ENCODE measurements at places on chromosomes 12 and 14. TPM values are rescaled to one million over a fixed set of nuclear protein-coding genes. Genes with fewer than 3 reads are reported as not detected.

Gene LBHD2
- not detected for total RNA-seq

Gene PLD4
- 0.07 TPM for total RNA-seq

Gene PIANP
- total RNA-seq: 8.2 TPM

Gene ITGA5
- 20.8 TPM for total RNA-seq

Gene KRT8
- 429 TPM for total RNA-seq

Gene ZC2HC1C
- 1.3 TPM for total RNA-seq

Gene MSRB3
- total RNA-seq: 0.85 TPM

Gene GALNT16
- total RNA-seq: 3.0 TPM

Gene TBC1D30
- total RNA-seq: 2.3 TPM

Gene LMBR1L
- 53.1 TPM for total RNA-seq

Gene LRRK2
- 0.23 TPM for total RNA-seq

Gene PTPRO
- 0.57 TPM for total RNA-seq

Gene CLEC4C
- 0.50 TPM for total RNA-seq

Gene CLEC4E
- total RNA-seq: not detected

Gene RBP5
- 5.4 TPM for total RNA-seq

Gene GLS2
- total RNA-seq: 14.8 TPM

Gene CDCA3
- 49.1 TPM for total RNA-seq

Gene SPIC
- not detected for total RNA-seq

Gene GPR135
- total RNA-seq: 1.6 TPM

Gene CLEC4A
- not detected for total RNA-seq

Gene GRIP1
- 22.5 TPM for total RNA-seq

Gene LRRC10
- not detected for total RNA-seq

Gene SYNDIG1L
- total RNA-seq: 1.9 TPM

Gene MMP19
- 1.6 TPM for total RNA-seq

Gene POU6F1
- total RNA-seq: 14.5 TPM

Gene MFAP5
- not detected for total RNA-seq

Gene MEG3
- total RNA-seq: 534 TPM

Gene TSHR
- not detected for total RNA-seq

Gene CBLN3
- 0.94 TPM for total RNA-seq

Gene KMT2D
- total RNA-seq: 100 TPM

Gene RIMKLB
- 106 TPM for total RNA-seq

Gene OR10G3
- not detected for total RNA-seq

Gene SLC2A14
- total RNA-seq: 28.8 TPM

Gene RNASE7
- not detected for total RNA-seq

Gene CFAP251
- 2.9 TPM for total RNA-seq

Gene ERP29
- 162 TPM for total RNA-seq

Gene KRT73
- total RNA-seq: not detected

Gene CPNE6
- not detected for total RNA-seq

Gene SLCO1A2
- 13.9 TPM for total RNA-seq

Gene TIMELESS
- total RNA-seq: 64.9 TPM

Gene KRT79
- total RNA-seq: not detected

Gene PGF
- total RNA-seq: 5.0 TPM

Gene LAG3
- 2.6 TPM for total RNA-seq

Gene KRT71
- total RNA-seq: not detected

Data from WTC11 (cell line).